CD8-positive, alpha-beta memory T cell (primary cell): ENCODE measurements at places on chromosomes 12 and 14. TPM values are rescaled to one million over a fixed set of nuclear protein-coding genes. Genes with fewer than 3 reads are reported as not detected.

Gene MAP3K9
- 1.9 TPM for polyA plus RNA-seq

Gene CMKLR1
- 4.4 TPM for polyA plus RNA-seq

Gene HCAR1
- polyA plus RNA-seq, result not detected

Gene TNFRSF1A
- 57.1 TPM for polyA plus RNA-seq

Gene HPD
- polyA plus RNA-seq, result not detected
